ENCODE measurements at places on chromosomes 6 and 20.

DNA sequence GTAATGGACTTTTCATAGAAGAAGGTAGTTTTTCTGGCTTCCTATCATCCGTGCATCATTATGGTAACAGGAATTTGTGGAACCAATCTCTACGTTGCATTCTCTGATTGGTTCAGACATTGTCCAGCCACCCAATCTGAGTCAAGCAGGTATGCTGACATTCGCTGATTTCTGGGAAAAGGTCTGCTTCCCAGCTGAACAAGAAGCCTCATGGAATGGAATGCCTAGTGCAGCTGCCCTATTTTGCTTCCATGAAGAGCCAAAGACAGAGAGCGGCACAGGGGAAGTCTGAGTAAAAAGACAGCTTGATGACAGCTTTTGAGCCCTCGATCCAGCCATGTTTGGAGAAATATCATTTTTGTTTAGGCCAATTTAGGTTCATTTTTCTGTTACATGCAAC lies 38.5 kb upstream of the TXLNB start:
- no peak for DNase-seq

DNA sequence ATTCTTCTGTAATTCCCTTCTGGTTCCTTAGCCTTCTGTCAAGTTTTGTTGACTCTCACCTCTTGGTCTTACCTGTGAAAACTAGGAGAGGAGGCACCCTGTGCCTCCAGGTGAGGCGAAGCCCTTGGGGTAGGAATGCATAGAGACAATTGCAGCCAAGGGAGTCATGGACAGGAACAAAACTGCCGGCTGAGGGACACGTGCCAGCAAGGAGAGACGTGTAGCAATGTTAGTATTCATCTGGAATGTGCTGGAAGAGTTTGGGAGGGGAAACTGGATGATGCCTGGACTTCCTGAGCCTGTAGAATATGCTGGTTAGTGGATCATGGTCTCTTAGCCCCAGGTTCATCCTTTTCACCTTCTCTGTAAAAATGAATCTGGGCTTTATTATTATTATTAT lies 3.9 kb upstream of the TIAM2 start:
- no peak for DNase-seq

- DNase-seq = no peak
These were observed 2.5 kb downstream of the PHACTR1 start for GRCh38 chr6:12719017-12719416.

- DNase-seq = no peak
These were observed 84.9 kb upstream of the LRFN2 start for GRCh38 chr6:40672087-40672486.

DNA sequence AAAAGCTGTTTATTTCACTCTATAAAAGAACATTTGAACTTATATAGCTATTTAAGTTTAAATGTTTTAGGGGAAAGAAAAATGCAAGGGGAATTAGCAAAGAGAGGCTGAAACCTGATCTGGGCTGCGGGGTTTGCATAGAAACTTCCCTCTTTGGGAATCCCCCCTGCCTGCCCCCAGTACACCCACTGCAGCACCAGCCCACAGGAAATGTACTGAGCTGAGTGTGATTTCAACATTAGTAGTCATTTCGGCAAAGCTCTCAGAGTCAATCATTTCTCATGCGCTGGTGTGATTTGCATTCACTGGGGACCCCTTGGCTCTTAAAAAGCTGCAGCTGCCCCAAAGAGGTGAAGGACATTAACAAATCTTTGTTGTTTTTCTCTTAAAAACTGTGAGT lies 859.4 kb downstream of the MAFB start:
- no peak for DNase-seq

GRCh38 chr20:23926526-23926880 lies 47.0 kb upstream of the CST5 start:
- DNase-seq = no peak

DNA sequence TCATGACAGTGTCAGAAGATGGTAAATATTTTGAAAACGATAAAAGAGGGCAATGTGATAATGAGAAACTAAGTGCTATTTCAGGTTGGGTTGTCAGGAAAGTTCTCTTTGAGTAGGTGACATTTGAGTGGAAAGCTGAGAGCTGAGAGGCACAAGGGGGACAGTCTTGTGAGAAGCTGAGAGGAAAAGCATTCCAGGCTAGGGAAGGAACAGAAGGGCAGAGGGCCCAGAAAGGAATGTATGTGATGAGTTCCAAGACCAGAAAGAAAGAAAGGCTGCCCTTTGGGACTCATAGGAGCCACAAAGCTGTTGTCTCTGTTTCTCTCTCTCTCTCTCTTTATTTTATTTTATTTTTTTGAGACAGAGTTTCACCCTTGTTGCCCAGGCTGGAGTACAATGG lies 7.6 kb upstream of the RNF182 start:
- no peak for DNase-seq

DNA sequence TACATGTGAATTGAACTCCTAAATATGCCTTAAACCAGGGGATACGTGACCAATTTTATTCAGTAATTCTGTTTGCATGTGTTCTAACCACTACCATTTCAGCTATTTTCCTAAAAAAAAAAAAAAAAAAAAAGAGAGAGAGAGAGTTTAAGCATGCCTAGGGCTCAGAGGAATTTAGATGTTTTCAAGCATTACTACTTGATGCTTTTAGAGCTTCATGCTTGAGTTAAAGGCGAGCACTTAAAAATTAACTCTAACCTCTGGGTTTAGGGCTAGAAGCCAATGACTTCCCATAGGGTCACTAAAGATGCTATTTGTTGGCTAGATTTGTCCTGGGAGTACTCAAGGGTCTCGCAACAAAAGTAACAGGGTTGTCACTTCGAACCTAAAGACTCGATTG lies 217.7 kb downstream of the ATXN1 start:
- DNase-seq = no peak

DNA sequence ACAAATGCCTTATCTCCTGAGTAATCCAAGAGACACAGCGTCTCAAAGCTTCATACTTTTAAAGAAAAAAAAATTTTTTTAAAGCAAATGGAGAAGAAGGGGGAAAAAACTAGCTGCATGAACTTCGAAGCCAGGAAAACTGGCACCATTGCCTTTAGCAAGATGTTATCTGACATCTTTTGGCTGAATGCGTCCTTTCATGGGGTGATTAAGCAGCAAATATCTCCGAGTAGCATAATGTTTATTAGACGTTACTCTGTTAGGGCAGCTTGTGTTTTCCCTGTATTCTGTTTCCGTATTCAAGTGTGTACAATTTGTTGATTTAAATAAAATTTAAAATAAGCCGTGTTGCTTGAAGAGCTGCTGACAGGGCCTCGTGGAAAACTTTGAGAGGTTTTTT lies 76.5 kb upstream of the TSHZ2 start:
- no peak for DNase-seq

- no peak for DNase-seq
These were observed 56.5 kb downstream of the GPR6 start for GRCh38 chr6:110034667-110035036.

DNA sequence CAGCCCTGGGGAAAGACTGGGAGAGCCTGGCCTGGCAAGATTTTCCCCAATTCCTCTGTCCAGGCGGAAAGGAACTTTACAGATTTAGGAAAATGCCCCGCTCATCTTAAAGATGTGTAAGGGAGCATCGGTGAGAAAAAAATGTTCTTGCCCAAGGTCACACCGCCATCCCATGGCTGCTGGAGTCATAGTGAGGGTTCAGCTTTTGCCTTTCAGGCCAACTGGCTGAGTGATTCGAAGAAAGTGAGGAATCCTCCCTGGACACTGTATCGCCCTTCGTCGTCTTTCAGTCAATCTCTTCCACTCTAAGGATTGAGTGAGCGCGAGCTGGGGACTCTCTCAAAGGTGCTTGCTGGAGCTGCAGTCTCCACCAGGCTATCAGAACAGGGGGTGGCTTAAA lies 1.4 kb downstream of the WFDC2 start:
- no peak for DNase-seq
